GM13977 (cell line): ENCODE measurements at places on chromosomes 6 and 20.

DNA sequence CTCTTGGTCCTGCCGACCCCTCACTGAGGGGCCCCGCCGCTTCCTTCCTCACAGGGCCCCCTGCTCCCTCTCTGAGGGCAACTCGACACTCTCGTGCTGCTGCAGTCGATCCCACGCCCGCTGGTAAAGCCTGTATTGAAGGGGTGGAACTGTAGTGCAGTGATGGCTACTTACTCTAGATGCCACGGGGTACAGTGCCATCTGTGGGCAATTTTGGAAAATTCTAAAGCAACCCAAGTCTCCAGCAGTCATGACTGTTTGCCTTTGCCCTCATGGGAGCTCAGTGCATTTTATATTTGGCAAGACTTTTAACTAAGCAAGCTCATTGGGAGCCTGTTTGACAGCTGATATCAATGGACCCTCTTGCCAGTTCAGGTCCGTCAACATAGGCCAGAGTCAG lies 6.5 kb upstream of the C6orf136 start:
- no peak for DNase-seq

GRCh38 chr20:51639206-51639832 lies 96.8 kb upstream of the NFATC2 start:
- DNase-seq, result no peak

DNA sequence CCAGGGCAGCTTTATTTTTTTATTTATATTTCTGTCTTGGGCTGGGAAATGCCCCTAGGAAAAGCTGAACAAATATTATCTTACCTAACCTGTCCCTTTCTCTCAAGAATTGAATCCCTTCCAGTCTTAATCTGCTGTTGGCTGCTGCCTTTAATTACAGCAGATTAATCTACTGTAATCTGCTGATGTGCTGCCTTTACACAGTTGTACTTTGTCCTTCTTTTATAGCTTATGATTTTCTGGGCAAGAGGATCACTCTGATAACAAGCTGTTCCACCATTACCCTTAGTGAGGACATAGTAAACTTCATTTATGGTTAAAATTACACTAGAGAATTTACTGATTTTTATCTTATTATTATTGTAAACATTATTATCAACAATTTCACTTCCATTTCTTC lies 234.5 kb upstream of the MAN1A1 start:
- DNase-seq, result no peak

- peak; percentile 73 for DNase-seq
Measured at GRCh38 chr6:31888276-31889258, 8.9 kb downstream of the EHMT2 start.

DNA sequence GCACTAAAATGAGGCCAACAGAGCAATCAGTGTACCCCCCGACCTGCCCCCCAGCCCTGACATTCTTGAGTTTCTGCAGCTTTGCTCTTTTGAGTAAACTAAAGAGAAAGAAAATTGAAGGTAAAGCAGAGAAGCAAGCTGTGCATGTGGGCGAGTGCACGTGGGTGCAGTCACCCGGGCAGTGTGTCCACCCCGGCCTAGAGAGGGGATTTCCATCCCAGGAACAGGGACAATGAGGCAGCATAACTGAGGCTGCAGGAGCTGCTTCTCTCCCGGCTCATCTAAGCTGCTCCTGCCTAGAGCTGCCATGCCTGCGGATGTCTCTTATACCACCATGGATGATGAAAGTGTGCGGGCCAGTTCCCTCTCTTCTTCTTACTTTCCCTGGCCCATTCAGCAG lies 16.8 kb downstream of the CASS4 start:
- DNase-seq, result no peak

DNA sequence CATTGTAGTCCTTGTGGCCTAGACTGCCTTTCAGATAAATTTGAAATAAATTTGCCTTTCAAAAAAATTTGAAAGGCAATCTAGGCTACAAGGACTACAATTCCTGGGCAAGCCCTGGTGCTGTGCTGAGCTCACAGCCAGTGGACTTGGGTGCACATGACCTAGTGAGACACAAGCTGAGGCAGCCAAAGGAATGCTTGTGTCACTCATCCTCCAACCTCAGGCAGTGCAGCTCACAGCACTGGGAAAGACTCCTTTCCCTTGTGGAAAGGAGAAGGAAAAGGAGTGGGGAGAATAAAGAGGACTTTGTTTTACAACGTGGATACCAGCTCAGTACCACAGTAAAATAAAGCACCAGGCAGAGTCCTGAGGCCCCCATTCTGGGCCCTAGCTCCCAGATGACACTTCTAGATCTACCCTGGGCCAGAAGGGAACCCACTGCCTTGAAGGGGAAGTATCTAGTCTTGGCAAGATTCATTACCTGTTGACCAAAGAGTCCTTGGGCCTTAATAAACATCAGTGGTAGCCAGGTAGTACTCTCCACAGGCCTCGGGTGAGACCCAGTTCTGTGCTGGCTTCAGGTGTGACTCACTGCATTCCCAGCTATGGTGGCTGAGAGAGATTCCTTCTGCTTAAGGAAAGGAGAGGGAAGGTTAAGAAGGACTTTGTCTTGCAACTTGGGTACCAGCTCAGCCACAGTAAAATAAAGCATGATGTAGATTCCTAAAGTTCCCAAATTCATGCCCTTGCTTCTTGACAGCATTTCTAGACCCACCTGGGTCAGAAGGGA lies 659.7 kb upstream of the FLRT3 start:
- no peak for DNase-seq

- no peak for DNase-seq
Measured at GRCh38 chr20:49583669-49584417, 15.9 kb upstream of the PTGIS start.

DNA sequence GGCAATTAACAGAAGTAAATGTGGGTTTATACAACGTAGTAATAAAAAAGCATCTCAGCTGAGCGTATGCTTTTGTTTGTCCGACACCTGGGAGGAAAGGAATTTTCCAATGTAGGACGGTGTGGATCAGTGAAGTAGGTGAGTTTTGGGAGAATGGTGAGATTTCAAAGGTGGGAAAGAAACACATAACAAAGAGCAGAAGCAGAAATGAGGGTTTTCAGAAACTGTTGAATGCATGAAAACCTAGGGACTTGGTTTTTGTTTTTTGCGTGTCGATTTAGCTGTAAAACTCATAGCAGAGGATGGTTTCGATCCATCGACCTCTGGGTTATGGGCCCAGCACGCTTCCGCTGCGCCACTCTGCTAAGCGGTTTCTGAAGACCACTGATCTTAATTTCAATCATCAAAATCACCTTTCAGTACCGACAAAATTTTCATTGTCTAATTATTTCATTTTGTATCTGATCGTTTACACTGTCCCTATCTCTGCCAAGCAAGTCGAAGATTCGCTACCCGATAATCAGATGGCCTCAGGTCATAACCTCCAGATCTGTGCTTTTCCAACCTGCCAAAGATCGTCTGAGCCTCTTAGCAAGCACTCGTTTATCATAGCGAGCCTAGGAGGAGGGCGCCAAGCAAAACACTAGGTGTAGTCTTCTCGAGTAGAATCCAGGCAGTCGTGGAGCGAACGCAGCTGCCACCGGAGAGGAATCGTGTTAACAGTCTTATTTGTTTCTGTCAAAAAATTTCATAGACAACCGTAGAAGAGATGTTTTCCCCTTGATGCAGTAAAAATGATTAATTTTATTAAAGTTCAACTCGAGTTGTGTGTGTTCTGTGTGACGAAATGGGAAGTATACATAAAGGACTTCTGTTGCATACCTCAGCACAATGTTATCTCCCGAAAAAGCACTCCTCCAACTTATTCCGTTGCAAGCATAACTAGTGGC lies 20.9 kb upstream of the POM121L2 start:
- peak; percentile 54 for DNase-seq

DNA sequence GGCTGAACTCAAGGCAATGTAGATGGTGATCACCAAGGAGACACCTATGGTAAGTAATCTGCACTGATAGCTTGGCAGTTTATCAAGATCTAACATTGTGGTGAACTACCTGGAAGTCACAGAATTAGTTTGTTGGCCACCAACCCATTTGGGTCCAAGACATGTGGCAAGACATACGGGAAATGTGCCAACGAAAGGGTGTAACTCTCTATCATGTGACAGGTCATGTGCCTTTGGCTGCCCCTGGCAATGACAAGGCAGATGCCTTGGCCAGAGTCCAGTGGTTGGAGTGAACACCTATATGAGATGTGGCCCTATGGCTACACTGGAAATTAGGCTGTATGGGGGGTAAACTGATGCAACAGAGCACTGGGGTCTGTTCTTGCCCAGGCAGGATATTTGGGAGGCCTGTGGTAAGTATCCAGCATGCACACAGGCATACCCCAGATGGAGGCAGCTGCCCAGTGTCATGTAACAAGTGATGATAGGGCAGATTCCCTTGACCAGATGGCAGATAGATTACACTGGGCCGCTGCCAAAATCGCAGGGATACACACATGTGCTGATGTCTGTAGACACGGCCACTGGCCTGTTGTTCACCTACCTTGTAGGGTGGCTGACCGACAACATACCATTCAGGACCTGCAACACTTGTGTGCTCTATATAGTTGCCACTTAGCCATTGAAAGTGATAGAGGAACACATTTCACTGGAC lies 35.5 kb upstream of the HSF2 start:
- no peak for DNase-seq

DNA sequence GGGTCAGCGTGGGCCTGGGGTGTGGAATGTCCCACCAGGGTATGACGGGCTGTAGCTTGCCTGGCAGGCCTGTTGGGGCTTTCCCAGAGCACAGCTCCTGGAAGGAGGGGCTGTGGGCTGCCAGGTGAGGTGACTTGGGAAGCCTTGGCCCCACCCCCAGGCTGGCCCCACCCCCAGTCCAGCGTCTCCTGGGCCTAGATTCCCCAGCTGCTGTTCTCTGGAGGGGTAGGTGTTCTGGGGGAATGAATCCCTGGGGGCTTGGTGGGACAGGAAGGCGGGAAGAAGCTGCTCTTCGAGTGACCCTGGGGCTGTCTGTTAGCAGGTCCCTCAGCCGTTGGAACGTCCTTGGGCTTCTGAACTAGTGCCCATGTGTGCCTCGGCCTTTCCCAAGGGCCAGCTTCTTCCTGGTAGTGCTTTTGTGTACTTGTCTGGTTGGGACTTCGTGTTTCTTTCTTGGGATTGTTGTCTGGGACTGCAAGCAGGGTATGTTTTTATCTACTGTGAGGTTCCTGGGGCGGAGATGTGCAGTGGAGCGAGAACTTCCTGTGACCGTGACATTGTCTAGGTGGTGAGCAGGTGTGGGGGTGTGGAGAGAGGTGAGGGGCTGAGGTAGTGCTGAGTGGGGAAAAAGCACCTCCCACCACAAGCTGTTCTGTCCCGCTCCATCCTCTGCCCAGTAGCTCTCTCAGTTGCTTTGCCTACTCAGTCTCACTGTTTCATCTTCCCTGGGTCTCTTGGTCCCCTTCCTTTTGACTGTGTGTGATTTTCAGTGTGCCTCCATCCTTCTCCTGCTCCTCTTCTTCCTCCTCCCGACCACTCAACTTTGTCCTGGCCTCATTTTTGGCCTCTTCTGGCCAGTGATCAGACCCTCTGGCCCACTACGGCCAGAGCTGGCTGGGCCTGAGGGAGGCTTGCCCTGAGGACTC lies 1.3 kb upstream of the DDR1 start:
- DNase-seq, result peak; percentile 81

- DNase-seq, result peak; percentile 42
Measured at GRCh38 chr6:146153040-146153758, 124.3 kb downstream of the GRM1 start.

DNA sequence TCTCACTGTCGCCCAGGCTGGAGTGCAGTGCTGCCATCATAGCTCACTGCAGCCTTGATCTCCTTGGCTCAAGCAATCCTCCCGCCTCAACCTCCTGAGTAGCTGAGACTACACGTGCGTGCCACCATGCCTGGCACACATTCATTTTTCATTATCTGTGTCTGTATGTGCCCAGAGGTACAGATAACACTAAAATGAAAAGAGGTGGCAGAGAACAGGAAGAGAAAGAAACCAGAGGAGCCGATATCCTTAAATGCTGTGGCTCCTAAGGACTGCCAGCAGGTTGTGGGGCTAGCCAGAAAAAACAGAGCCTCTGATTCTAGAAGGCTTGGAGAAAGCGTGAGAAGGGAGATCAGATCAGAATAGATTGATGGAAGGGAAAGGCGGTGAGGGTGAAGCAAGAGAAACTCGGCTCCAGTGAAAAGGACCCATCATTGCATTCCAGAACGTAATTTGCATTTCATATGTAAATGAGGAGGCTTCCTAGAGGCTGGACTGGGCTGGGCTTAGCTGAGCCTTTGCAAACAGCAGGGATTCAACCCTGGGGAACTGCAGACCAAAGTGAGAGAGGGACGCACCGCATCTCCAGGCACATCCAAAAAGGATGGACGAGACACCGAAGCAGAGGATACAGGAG lies 64.2 kb downstream of the GCNT2 start:
- DNase-seq, result no peak
